Neuronal stem cell (in vitro differentiated cells): ENCODE measurements at places on chromosomes 7 and 10.

GRCh38 chr10:121244818-121245217, 353.4 kb downstream of the FGFR2 start:
- DNase-seq, result no peak

DNA sequence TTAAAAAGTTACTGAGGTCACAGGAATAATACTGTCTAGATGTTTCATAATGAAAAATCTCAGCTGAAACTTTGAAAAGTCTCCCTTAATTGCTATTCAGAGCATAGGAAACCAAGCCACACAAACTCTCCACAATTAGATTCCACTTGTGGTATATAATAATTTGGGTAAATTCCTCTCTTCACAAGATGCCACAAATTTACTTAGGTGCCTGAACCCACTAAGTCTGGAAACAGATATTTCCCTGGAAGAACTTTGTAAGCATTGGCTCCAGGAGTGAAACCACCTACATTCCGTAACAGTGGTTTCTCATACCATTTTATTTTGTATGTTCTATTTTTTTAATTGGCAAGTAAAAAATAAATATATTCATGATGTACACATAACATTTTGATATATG, 493.4 kb downstream of the SEMA3D start:
- no peak for DNase-seq

DNA sequence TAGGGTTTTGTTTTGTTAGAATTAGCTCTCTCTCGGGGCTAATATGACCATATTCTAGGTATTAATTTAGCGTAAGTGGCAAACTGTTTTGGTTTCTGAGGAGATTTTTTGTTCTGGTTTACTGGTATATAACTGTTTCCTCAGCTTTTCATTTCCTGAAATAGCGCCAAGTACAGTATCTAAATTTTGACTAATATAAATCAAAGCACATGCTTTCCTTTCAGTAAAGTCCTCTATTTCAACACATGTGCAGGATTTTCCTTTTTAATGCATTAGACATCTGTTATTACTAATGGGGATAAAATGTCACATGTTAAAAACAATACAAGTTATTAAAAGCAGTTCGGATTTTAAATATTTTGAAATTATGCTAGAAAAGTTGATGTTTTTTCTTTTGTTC, 11.3 kb downstream of the FERD3L start:
- no peak for DNase-seq

- DNase-seq, result no peak
Observed at GRCh38 chr7:39488467-39489393, 77.5 kb upstream of the YAE1 start.

DNA sequence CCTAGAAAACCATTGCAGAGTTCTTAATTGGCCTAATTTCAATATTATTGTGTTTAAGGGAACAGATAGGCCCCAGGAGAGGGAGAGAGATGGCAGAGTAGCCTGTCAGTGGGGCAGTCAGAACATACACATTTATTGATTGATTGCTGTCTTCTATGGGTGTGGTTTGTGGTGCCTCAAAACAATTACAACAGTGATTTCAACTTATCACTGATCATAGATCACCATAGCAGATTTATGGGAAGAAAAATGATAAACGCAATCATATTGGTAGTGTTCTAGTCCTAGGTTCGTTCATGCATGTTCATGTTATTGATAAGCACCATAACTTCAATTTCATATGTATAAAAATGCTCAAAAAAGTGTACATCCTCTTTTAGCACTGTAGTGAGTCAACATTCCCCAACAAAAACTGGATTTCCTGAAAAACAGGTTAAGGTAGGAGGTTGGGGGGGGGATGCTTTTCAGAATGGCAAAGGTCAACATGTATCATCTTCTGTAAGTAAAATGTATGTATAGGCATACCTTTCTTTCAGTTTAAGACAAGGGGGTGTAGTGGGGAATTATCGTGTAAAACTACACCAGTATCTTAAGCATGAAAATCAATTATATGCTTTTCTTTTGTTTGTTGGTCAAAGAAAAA, 1.1 kb upstream of the TNKS2 start:
- no peak for DNase-seq

DNA sequence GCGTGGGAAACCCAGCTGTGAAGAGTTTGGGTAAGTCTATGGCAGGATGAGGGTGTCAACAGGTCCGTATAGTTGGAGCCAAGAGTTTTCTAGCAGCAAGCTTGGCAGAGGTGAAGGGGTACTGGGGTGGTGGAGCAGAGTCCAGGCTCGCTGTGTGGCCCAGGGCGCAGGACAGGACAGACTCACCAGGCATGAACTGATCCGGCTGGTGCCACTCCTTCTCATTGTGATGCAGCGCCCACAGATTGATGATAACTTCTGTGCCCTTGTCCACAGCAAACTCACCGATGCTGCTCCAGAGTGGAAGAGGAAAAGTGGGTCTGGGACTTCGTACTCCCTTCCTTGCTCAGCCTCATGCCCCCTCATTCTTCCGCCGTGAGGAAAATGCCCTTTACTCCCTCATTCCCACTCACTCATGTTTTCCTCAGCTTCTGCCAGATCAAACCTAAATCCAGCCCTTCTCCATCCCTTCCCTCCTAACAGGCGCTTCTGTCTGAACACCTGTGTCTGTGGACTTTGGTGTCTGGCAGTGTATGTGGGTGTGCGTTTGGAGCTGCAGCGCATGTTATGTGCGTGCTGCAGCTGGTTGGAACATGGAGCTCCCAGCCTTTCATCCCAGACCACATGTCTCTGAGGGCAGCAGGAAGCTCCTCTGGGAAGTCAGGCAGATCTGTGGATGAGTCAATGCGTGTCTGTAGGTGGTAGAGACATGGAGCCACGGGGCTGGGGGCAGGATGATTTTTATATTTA, 5.7 kb downstream of the CYP17A1 start:
- no peak for DNase-seq

GRCh38 chr7:94183891-94184290, 179.7 kb upstream of the BET1 start:
- no peak for DNase-seq

DNA sequence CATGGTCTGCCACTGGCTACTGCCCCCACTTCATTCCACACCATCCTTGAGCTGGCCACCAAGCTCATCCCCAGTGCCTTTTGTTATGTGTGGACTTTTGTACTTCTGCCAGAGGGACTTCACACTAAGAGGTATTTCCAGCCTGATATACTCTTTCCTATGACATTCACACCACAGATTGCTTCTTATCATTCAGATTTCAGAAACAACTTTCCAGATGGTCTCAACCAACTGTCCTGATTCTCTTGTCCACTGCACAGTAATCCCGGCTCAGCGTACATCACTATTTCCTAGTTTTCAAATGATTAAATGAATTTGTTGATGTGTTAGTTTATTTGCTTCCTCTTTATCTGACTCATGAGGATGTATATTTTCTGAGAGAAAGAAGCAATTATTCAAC, 7.1 kb downstream of the CDC14C start:
- no peak for DNase-seq

DNA sequence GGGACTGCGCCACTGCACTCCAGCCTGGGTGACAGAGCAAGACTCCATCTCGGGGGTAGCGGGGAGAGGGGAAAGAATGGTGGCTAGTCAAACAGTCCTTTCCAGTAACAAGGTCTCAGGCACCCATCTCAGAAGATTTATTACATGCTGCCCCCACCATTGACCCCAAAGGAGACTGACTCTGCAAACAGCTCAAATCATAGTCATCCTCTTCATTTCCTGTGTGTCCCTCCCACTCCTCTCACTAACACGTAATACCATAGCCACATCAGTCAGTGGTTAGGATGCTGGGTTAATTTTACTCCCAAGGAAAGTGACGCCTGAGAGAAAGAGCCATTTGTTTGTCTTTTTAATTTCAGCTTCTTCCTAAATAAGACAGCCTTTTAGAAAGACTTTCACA, 56.6 kb upstream of the BET1 start:
- DNase-seq, result no peak

DNA sequence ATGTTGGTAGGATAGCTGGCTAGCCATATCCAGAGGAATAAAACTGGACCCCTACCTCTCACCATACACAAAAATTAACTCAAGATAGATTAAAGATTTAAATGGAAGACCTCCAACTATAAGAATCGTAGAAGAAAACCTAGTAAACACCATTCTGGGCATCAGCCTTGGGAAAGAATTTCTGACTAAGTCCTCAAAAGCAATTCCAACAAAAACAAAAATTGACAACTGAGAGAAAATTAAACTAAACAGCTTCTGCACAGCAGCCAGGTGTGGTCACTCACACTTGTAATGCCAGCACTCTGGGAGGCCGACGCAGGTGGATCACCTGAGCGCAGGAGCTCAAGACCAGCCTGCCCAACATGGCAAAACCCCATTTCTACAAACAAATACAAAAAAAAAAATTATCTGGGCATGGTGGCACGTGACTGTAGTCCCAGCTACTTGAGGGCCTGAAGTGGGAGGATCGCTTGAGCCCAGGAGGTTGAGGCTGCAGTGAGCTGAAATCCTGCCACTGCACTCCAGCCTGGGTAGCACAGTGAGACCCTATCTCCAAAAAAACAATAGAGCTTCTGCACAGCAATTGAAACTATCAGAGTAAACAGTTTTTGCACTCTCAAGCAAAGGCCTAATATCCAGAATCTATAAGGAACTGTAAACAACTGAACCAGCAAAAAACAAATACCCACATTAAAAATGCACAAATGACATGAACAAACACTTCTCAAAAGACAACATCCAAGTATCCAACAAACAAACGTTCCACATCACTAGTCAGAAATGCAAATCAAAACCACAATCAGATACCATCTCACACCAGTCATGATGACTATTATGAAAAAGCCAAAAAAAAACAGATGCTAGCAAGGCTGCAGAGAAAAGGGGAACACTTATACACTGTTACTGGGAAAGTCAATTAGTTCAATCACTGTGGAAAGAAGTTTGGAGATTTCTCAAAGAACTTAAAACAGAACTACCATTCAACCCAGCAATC, 4.8 kb downstream of the CRPPA start:
- no peak for DNase-seq

DNA sequence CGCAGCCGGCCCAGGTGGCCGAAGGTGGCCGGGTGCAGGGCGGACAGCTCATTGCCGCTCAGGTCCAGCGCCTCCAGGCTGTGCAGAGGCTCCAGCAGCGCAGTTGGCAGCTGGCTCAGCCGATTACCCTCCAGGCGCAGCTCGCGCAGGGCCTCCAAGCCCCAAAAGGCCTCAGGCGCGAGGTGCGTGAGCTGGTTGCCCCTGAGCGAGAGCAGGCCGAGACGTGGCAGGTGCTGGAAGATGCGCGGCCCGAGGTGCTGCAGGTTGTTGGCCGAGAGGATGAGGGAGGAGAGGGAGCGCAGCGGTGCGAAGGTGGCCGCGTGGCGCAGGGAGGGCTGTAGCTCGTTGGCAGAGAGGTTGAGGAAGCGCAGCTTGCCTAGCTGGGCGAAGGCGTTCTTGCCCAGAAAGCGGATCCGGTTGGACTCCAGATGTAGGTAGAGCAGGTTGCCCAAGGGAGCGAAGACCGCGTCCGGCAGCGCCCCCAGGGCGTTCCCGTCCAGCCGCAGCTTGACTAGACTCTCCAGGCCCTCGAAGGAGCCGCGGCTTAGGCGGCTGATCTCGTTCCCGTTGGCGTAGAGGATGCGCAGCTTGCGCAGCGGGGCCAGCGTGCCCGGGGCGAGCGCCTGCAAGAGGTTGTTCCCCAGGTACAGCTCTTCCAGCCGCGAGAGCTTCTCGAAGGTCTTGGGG, 923 bp downstream of the TRIL start:
- DNase-seq, result peak; percentile 40

DNA sequence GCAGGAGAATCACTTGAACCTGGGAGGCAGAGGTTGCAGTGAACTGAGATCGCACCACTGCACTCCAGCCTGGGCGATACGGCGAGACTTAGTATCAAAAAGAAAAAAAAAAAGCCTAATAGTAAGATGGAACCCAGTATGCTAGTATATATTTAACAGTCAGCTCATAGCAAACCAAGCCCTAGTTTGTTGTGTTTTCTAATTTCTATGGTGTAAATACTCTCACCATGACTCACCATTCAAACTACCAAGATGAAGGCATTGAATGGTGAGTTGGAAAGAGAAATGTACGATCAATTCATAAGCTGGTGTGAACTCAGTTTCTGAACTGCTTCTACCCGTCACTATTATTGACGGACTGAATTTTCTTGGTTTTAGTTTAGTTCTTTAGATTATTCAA, 173.7 kb upstream of the KAT6B start:
- DNase-seq, result no peak

- no peak for DNase-seq
Observed at GRCh38 chr7:108091461-108091831, 38.7 kb downstream of the LAMB4 start.

DNA sequence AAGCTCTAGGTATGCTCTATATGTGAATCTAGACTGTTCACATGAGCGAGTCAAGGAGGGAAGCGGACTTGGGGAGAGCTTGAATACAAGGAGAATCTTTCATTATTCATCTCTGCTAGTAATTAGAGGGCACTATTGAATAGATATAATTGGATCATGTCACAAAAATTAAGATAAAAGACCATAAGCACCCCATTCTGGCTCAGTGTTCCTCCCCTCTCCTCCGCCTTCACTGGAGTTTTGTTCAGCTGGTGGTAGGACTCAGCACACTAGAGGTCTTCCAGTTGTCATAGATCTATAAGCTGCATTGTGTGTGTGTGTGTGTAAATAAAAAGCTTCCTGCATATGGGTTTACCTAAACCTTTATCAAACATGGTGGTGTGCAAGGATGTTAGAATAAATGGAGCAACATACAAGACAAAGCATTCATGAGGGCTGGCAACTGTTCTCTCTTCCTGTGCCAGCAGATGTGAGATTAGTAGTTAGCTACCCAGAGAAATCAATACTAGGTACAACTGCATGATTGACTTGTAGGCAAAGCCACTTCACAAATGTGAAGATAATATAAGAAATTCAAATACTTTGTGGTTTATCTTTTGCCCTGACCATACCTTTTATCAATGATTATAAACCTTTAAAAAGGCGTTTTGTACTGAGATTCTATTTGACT, 142.6 kb downstream of the CREB5 start:
- no peak for DNase-seq

GRCh38 chr7:127738859-127739258, 86.9 kb downstream of the SND1 start:
- DNase-seq, result no peak

DNA sequence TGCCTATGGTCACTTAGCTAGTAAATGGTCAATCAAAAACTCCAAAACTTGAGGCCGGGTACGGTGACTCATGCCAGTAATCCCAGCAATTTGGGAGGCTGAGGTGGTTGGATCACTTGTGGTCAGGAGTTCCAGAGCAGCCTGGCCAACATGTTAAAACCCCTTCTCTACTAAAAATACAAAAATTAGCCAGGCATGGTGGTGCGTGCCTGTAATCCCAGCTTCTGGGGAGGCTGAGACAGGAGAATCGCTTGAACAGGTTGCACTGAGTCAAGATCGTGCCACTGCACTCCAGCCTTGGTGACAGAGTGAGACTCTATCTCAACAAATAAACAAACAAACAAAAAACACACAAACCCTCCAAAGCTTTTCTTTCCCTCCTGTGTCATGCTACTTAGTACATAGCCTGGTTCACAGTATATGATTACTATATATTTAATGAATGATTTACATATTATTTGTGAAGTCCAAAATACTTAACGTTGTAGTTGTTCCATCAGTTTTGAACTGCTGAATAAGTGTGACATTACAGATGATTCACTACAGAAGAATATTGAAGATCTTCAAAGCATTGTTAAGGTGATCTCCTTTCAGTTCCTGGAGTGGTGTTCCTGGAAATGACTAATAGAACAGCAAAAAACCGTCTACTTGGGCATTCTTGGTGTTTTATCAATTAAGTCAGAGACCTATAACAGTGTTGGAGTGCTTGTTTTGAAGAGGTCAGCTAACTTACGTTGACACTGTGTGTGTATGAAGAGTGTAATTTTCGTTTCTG, 72.9 kb downstream of the ADK start:
- no peak for DNase-seq

GRCh38 chr10:3897156-3897555, 112.1 kb upstream of the KLF6 start:
- no peak for DNase-seq

GRCh38 chr10:34638406-34639054, 176.6 kb downstream of the PARD3 start:
- peak; percentile 76 for DNase-seq
